EL (cell line): ENCODE measurements at places on chromosomes 5 and 9.

GRCh38 chr9:99819123-99819855 is 2.4 kb upstream of the NR4A3 start:
- DNase-seq, result peak; percentile 89

DNA sequence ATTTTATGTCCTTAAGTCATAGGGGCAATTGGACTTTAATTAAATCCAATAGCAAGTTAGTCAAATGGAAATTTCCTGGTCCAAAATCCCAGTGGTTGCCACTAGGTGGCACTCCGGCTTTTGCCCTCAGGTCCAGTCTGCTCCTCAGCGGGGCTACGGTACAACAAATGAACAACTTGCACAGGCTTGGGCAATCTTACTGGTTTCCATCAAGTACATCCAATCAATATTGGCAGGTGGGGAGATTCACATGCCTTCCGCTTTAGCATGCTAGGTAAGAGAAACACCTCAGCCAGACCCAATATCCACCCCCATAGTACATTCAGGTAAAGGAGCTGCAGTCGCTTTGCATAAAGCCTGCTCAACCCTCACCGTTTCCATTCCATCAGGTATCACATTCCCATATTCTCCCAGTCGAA is 6.3 kb upstream of the MXD3 start:
- DNase-seq, result peak; percentile 74

- no peak for DNase-seq
Observed at GRCh38 chr5:24325306-24325832, 319.4 kb downstream of the CDH10 start.

GRCh38 chr9:3238236-3238635 is 287.6 kb downstream of the RFX3 start:
- no peak for DNase-seq

- DNase-seq, result no peak
Observed at GRCh38 chr5:159419576-159419975, 89.3 kb upstream of the IL12B start.

DNA sequence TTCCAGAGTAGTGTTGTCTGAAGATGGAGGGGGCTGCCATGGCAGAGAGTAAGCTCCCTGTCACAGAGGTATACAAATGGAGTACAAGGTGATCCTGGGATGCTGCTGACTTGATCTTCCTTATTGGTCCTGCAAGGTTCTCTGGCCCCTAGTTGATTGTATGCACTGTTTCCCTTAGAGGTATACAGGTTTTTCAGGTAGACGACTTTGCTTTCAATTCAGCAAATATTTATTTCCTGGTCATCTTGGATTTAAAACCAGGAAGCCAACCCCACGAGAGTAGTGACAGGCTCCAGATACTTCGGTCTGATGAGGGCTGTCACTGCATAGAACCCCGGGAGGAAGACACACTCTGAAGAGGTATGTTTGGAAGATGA is 16.5 kb upstream of the TRIM14 start:
- DNase-seq, result no peak

DNA sequence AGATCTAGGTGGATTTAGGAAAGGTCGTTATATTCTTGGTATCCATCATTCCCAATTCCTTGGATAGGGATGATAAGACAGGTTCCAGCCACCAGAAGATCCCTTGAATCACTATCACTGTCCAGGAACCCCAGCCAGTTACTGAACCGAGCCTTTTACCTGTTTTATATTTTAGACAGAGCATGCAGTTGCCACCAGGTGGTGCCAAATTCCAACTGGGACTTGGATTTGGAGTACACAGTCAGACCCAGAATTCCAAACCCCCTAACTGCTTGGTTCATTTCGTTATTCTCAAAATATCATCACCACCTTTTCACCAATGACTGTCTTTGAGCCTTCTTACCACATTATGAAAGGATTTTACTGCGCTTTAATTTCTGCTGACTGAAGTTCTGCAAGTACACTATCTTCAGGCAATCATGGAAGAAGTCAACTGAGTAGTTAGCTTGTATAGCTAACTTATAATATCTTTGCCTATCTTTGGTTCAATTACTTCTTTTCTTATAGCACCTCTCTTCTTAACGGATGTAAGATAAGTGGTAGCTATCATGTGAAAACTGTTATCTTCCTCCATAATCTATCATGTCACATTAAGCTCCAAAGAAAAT is 191.8 kb downstream of the PRR16 start:
- peak; percentile 44 for DNase-seq

DNA sequence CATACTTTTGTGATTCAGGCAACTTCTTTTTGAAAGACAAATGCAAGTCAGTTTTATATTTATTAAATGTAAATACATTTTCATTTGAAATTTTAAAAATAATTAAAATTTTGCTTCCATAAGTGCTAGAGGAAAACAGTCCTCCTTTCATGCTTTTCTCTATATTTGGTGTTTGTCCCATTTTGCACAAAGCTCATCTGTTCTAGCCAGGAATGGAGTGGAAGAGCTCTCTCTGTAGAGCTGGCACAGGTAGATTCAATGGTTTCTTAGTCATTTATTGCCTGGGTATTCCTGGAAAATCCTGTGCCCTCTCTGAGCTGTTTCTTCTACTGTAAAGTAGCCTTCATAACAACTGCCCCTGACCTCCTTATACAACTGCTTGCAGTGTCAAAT is 267.6 kb upstream of the HAPLN1 start:
- DNase-seq, result no peak

DNA sequence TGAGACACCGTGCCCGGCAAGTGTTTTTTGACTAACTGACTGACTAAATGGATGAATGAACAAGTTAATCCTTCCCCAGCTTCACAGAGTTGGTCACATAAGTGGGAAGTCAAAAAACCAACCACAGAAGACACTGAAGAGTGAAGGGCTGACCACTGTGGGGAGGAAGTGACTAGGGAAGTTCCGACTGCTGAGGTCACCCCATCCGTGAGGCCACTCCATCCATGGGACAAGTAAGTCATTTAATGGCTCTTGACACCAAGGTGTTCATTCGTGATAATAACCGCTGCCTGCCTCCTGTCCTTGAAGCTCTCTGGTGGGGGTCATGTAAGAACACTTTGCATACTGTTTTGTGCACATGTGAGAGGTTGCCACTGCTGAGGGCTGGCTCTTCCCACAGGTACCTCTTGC is 22.2 kb upstream of the CXCL14 start:
- DNase-seq, result no peak

GRCh38 chr5:84279234-84279633 is 105.4 kb downstream of the EDIL3 start:
- no peak for DNase-seq

DNA sequence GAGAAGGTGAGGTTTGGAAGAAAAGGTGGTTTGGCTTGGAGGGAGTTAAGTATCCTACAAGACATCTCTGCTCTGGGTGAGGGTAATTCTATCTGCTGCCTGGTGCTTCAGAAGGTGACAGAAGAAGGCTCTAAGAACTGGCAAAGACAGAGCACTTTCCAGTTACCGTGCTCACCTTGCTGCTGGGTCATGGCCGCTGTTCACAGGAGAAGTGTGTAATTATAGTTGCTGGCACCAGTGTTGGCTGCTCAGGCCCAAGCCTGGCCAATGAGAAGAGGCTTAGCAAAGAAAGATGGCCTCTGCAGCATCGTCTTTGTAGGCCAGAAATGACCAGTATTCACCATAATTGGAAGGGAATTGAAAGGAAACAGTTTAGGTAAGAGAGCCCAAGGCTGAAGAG is 37.9 kb upstream of the KLF9 start:
- DNase-seq, result no peak

DNA sequence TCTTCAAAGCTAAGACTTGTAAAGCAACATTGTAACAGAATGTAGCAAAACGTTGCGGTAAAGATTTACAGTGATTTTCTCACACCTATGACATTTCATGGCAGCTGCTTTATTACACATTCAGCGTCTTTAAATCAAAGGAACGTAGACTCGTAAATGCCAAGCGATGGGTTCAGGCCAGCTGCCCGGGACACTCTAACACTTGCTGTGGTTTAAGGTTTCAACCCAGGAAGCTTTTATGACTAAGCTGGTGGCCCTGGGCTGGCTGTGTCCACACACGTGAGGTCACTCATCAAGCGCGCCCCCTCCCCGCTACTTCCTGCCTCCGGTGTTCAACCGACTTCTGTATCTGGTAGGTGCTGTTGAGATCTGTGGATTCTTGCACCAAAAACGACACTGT is 2.5 kb downstream of the SLC6A18 start:
- DNase-seq, result peak; percentile 46

DNA sequence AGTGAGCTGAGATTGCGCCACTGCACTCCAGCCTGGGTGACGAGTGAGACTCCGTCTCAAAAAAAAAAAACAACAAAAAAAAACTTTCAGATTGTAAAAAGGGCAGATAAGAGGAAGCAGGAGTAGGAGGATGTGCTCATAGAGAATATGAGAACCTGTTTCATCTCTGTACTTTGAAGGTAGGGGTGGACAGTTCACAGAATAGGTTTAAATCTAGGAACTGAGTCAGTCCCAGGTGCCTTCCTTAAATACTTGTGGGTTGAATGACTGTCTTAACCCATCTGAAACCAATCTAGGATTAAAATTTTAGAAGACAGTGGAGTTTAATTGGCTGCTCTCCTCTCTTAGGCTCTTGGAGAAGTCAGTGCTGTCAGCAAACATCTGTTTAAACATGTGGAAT is 12.4 kb downstream of the POLK start:
- DNase-seq, result no peak

DNA sequence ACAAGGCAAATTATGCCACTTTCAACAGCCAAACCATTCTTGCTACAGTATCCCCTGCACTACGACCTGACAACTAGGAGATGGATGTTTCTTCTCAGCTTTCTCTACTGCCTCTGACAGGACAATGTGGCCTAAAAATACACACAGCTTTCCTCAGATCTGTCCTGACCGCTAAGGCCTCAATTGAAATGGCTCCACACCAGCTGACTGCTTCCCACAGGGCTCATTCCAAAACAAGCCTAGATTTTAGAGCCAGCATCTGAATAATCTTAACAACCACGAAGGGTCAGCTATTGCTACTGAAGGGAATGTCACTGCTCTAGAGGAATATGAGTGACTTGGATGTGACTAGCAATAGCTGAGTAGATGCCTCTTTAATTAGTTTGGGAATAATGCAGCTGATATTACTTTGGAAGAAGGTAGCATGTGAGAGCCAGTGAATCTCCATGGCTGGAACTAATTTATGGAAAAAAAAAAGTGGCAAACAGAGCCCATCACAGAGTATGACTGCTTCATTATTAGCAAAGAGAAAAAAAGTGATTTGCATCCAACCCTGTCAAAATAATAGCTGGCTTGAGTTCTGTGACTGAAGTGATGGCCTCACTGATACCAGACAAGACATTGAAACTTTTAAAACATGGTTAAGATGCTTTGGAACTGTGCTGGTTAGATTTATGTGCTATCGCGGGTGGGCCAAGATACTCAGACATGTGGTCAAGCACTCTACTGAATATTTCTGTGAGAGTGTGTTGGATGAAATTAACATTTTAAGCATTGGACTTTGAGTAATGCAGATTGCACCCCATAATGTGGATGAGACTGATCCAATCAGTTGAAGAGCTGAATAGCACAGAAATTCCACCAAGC is 450.2 kb downstream of the NR2F1-AS1 start:
- DNase-seq, result no peak

GRCh38 chr5:38780316-38780715 is 65.5 kb upstream of the OSMR start:
- DNase-seq, result no peak

DNA sequence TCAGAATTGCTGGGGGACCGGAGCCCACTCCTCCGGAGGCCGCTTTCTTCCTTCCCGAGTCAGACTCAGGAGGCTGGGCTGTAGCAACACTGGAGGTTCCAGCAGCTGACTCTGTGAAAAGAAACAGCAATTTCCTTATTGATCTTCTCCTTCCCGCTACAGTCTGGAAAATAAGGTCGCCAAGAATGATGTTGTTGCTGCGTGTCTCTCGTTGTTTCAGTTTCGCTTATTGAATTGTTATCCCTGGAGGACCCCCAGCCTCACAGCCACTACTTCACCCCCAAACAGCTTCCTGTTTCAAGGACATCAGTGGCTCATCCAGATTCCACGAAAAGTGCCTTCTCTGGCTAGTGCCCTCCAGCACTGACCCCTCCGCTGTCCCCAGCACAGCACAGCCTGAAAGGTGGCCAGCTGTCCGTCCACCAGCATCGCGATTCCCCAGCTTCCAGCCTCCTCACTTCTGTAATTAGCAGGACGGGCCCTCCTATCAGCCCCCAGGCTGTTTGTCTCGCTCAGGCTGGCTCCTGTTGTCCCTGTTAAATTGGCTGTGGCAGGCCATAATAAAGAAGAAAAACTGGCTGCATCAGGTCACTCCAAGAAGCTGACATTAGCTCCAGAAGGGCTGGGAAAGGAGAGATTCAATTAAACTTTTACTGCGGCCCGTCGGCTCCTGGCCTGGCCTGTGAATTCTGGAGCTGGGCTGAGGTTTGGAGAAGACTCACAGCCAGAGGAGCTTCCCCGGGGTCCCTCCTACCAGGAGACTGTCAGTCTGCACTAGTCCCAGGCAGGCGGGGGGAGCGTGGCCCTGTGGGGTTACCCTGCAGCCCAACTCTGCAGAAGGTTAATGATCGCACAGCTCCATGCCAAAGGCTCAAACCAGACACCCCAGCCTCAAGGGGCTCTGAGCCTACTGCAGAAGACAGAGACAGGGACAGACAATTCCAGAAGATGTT is 40.5 kb downstream of the OLFM1 start:
- no peak for DNase-seq

DNA sequence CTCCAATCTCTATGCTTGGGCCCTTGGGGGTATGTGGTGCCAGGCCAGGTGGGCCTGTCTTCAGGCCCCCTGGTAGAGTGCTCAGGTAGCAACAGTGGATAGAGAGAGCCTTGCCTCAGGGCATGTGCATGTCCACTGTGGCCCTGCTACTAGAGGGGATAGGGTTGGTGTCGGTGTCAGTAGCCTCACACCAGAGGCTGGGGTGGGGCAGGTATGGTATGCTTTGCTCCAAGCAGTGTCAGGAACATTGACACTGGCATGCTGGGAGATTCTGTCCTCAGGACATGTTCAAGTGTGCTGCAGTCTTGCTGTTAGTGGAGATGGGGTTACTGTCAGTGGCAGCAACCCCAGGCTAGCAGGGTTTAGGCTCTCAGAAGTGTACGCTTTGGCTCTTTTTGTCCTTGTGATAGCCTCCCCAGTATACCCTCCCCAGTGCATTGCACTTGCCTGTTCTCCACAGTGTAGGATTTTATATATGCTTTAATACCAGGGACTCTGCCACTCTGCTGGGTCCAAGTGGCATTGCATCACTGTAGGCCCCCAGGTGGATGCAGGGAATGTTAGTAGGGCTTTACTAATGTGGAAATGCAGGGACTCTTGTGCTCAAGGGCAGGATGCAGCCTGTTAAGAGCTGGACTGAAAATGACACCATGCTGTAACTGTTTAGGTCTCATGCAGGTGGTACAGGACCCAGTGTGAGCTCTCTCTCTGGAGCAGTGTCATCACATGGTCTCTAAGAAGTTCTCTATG is 21.6 kb downstream of the RIC1 start:
- peak; percentile 14 for DNase-seq

DNA sequence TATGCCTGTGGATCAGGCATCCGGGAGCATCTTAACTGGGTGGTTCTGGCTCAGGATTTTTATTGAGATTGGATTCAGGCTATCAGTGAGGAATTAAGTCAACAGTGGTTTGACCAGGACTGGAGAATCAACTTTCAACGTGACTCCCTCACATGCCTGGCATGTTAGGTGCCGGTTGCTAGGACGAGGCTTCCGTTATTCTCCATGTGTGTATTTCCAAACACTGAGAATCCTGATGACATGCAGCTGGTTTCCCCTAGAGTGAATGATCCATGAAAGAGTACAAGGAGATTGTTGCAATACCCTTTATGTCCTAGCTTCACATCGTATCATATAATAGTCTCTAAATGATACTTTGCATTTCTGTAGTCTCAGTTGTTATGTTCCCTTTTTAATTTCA is 529.2 kb downstream of the ANXA1 start:
- DNase-seq, result no peak
